ENCODE measurements at places on chromosomes 13 and 19. TPM values are rescaled to one million over a fixed set of nuclear protein-coding genes. Genes with fewer than 3 reads are reported as not detected.

DNA sequence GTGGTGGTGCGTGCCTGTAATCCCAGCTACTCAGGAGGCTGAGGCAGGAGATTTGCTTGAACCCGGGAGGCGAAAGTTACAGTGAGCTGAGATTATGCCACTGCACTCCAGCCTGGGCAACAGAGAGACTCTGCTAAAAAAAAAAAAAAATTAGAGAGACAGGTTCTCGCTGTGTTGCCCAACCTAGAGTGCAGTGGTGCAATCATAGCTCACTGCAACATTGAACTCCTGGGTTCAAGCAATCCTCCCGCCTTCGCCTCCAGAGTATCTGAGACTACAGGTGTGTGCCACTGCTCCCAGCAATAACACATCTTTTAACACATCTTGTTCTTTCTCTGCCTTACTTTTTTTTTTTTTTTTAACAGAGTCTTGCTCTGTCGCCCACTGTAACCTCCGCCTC, 32.7 kb downstream of the CLEC17A start:
- H3K4me3 ChIP-seq = no peak overlapping the region
- no peak for DNase-seq
- no peaks in the 10 kb centered on the region for H3K36me3 ChIP-seq
- H3K27ac ChIP-seq = no peak overlapping the region

DNA sequence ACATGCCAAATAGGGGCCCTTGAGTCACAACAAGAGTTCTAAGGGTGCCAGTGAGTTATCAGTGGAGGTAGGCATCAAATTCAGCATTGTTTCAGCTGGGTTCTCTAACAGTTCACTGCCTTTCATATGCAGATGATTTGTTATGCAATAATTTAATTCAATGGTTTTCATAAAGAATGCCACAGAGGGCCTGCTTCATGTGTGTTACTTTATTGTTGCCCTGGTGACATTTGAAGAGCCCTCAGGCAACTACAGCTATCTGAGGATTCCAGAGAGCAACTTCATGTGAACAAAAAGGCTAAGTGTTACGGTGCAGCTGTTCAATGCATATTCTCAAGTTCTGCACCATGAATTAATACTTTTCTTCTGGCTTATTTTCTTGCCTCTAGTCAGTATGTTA, 43.1 kb upstream of the STARD13 start:
- DNase-seq = no peak
- H3K27me3 ChIP-seq = no peaks in the 10 kb centered on the region
- H3K27ac ChIP-seq = no peak overlapping the region
- no peaks in the 10 kb centered on the region for H3K4me1 ChIP-seq

- no peaks in the 10 kb centered on the region for H3K27me3 ChIP-seq
- no peaks in the 10 kb centered on the region for H3K4me1 ChIP-seq
- DNase-seq = no peak
- no peaks in the 10 kb centered on the region for H3K36me3 ChIP-seq
- H3K27ac ChIP-seq = no peak overlapping the region
- H3K4me3 ChIP-seq = no peak overlapping the region
Observed at GRCh38 chr13:81697826-81698225, 1356.9 kb upstream of the SPRY2 start.

DNA sequence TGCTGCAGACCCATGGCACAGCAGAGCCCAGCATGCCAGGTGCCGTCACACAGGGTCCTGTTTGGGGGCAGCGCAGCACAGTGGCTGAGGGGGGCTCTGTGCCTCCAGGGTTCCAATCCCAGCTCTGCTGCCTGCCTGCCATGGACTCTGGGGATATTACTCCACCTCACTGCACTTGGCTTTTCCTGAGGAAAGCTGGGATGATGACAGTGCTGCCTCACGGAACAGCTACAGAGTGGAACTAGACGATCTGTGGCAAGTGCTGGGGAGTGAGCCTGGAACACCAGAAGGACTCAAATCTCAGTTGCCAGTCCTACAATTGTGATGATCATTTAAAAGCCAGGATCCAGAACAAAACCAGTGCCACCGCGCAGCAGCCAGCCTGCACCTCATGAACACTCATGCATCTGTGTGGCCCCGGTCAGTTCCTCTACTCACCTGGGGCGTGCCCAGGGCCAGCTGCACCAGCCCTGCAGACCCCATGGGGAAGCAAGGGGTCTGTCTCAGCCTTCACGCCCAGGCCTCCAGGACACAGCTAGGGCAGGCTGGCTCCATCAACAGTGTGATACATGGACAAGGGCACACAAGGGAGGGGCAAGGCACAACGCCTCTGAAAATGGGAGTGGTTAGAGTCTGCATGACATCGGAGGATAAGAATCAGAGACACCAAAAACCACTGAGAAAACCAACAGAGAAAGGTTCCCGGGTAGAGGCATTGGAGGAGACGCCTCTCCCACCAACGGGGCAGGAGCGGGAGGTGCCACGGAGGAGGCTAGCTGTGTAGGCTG, 55.2 kb downstream of the ATP7B start:
- DNase-seq = no peak
- H3K27me3 ChIP-seq = no peaks in the 10 kb centered on the region
- peak overlapping the region; percentile 57 for H3K27ac ChIP-seq
- H3K4me1 ChIP-seq = no peaks in the 10 kb centered on the region
- H3K4me3 ChIP-seq = peak overlapping the region; percentile 17

Gene TMPRSS9
- not detected for total RNA-seq

Gene AMH
- total RNA-seq = 1.9 TPM

Data from psoas muscle (tissue), 8 donors.